ENCODE measurements at places on chromosomes 7 and 10.

- DNase-seq, result peak; percentile 1
Observed at GRCh38 chr7:81715984-81716588, 53.8 kb downstream of the HGF start.

GRCh38 chr10:114816308-114816707, 5.3 kb upstream of the FHIP2A start:
- no peak for DNase-seq

DNA sequence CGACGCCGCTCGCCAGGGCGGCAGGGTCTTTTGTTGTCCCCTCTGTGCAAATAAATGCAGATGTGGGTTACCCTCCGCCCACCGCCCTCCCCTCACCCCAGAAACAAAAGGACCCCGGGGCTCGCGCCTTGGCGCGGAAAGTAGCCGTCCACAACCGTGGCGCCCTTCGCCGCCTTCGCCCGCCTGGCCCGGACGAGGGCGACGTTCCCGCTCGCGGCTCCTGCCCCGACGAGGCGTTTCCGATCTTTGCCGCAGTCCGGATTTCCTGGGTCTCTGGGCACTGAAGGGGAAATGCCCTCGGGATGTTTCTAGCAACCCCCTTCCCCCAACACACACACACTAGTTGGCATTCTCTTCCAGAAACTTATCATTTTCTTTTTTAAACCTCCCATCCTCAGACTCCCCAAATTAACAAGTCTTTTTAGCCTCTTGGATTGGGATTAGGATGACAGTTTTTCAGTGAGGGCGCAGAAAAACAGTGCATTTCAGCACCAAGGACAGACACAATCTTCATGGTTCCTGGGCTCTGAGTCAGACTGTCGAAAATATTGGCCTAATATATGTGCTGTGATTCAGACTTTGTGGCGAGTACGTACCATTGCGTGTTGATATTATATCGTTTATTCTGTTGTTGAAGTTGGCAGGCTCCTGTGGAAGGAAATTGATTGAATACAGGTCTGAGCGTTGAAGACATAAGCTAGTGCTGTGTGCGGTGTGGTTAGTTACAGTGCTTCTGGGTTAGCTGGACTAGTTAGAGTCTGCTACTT, 771 bp downstream of the PHYHIPL start:
- DNase-seq, result peak; percentile 42

GRCh38 chr10:3792710-3793219, 7.8 kb upstream of the KLF6 start:
- DNase-seq, result no peak

Data from DMS153 (cell line).